ENCODE measurements at places on chromosomes 1 and 21.

GRCh38 chr1:28139025-28139712 lies 37.3 kb downstream of the PTAFR start:
- DNase-seq = no peak

- no peak for DNase-seq
Measured at GRCh38 chr1:28537457-28538199, 15.3 kb upstream of the TRNAU1AP start.

DNA sequence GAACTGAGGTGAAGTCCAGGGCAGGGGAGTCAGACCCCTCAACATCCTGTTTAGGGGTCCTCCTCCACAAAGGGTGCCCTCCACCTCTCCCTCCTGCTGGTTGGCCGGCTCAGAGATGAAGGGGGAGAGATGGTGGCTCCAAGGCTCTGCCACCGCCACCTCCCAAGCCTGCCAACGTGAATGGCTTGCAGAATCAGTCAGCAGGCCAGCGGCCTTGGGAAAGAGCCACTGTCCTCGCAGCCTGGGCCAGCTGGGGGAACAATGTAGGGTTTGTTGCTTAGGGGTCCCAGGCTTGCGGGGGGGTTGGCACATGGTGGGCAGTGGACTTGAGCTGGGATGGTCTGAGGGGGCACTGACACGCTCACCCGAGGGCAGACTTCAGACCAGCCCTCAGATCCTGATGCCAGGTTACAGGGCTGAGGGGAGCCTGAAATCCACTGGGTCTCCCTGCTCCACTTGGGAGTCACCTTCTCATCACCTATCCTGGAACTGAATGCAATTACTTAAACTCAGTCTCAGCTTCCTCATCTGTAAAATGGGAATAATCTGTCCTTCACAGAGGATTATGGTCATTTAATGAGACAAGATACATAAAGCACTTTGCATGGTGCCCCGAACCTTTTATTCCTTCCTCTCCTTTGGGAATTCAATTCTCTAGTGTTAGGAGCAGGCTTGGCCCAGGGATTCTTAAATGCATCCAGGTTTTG lies 8.3 kb downstream of the GPR37L1 start:
- DNase-seq = no peak

- no peak for DNase-seq
Measured at GRCh38 chr1:214124915-214125314, 137.1 kb downstream of the PROX1 start.

DNA sequence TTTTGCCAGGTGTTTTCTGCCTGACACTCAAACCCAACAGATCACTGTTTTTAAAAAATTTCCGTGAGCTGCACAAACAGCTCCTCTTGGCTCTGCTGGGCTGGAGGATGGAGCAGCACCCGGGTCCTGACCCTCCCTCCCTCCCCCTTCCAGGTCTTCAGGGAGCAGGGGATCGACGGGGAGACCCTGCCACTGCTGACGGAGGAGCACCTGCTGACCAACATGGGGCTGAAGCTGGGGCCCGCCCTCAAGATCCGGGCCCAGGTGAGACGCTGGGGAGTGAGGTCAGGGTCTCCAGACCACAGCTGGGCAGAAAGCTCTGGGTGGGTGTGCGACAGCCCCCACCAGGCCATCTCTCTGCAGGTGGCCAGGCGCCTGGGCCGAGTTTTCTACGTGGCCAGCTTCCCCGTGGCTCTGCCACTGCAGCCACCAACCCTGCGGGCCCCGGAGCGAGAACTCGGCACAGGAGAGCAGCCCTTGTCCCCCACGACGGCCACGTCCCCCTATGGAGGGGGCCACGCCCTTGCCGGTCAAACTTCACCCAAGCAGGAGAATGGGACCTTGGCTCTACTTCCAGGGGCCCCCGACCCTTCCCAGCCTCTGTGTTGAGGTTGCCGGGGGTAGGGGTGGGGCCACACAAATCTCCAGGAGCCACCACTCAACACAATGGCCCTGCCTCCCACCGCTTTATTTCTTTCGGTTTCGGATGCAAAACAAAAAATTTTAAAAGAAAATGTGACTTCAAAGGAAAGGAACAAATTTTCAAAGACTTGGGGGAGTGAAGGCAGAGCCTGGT lies 15.3 kb downstream of the NOC2L start:
- DNase-seq = no peak

GRCh38 chr1:245934409-245934808 lies 572.7 kb downstream of the SMYD3 start:
- no peak for DNase-seq

- DNase-seq = no peak
Measured at GRCh38 chr1:112141923-112142322, 152.5 kb upstream of the KCND3 start.

GRCh38 chr1:166903232-166903631 lies 27.2 kb upstream of the TADA1 start:
- no peak for DNase-seq

- DNase-seq = no peak
Measured at GRCh38 chr1:226875641-226876295, 5.4 kb downstream of the PSEN2 start.

- DNase-seq = no peak
Measured at GRCh38 chr21:45258466-45258865, 29.2 kb downstream of the POFUT2 start.

- DNase-seq = no peak
Measured at GRCh38 chr21:28916150-28916893, 76.4 kb downstream of the LTN1 start.

DNA sequence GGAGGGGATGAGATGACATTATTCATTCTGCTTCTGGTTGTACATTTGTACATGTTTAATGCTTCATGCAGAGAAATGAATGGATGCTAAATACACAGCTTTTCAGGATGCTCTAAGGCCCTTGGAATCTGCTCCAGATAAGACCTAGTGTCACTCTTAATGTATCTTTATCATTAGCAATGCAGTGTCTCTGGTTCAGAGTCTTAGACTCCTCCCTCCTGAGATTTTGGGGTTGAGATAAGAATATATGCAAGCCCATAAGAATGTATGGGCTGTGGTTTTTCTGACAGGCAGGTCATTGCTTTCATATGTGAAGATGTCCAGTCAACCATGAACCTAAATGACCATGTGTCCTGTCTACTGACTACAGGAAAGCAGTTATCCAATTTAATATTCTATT lies 415.5 kb downstream of the RPS6KC1 start:
- no peak for DNase-seq

DNA sequence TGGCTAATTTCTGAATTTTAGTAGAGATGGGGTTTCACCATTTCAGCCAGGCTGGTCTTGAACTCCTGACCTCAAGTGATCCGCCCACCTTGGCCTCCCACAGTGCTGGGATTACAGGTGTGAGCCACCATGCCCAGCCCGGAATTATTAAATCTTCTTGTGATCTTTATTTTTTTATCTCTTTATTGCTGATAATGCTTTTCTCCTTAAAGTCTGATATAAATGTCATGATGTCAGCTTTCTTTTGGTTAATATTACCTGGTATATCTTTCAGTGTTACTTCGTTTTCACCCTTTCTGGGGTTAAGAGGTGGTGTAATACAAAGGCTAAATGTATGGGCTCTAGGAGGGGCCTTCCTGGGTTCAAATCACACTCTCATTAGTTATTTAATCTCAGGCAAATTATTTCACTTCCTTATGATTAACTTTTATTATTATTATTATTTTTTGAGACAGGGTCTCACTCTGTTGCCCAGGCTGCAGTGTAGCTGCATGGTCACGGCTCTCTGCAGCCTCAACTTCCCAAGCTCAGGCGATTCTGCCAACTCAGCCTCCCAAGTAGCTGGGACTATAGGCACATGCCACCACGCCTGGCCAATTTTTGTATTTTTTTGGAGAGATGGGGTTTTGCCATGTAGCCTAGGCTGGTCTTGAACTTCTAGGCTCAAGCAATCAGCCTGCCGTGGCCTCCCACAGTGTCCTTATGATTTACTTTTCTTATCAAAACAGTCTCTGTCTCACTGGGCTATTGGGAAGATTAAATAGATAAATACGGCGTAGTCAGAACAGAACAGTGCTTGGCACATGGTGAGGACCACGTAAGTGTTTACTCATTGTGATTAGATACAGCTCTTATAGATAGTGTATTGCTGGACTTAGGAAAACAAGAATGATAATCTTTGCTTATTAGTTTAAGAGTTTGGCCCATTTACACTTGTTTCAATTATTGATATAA lies 216.5 kb downstream of the URB2 start:
- no peak for DNase-seq

DNA sequence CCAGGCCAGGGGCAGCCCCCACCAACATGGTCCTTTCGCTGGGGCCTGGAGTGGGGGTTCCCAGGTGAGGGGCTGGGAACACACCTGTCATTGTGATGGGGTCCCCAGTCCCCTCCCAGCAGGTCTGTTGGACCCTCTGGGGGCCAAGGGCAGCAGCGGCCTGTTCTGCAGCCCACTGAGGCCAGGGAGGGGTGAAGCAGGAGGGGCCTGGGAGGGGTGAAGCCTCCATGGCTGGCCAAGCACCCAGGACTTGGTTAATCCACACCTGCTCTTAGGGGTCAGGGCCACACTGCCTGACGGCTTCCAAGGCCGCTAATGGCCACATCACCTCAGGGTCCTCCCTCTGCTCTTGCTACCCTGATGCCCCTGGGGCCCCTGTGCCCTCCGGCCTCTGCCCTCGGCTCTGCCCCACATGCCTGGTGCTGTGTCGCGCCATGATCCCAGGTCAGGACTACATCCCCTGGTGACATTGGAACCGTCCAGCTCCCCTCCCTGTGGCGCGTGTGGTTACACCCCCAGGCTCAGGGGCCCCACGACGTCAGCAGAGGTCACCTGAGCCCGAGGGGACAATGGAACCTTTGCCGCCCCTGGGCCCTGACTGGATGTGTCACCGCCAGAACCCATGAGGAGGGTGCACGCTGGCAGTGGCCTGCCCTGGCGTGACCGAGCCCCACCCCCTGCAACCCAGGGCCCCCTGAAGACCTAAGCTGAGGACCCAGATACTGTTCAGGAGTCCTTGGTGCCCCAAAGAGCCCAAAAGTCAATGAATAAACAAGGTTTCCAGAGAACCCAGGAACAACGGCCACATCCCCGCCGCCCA lies 7.0 kb downstream of the TNFRSF18 start:
- DNase-seq = no peak

DNA sequence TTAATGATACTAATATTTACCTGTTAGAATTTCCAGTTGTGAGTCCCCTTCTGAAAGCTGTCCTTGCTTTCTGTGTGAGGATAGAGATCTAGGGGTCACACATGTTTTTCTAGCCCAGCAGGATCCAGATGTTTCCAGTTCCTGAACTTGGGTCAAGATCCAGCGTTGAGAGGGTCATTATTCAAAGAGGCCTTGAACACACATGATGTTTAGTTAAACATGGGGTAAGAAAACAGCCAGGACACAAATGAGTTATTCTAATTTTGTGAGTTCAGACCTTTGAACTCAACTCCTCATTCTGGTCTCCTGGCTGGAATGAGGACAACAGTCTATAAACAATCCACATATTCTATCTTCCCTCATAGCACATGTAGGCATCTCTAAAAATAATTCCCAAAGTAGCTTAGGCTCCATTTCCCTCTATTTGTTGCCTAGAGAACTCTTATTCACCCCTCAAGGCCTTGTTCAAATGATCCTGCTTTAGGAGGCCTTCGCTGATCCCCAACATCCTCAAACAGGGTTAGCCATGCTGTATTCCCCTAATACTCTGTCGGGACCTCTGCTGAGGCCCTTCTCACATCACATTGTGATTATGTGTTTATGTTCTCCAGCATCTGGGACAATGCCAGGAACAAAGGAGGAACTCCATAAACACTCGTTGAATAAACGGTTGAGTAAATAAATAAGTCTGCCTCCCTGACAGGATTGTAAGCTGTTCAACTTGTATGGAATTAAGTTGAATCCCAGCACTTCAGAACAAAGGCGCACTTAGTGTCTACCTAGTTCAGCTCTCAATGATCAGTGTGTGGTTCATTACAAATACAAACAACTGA lies 15.0 kb upstream of the KCNN3 start:
- DNase-seq = no peak

DNA sequence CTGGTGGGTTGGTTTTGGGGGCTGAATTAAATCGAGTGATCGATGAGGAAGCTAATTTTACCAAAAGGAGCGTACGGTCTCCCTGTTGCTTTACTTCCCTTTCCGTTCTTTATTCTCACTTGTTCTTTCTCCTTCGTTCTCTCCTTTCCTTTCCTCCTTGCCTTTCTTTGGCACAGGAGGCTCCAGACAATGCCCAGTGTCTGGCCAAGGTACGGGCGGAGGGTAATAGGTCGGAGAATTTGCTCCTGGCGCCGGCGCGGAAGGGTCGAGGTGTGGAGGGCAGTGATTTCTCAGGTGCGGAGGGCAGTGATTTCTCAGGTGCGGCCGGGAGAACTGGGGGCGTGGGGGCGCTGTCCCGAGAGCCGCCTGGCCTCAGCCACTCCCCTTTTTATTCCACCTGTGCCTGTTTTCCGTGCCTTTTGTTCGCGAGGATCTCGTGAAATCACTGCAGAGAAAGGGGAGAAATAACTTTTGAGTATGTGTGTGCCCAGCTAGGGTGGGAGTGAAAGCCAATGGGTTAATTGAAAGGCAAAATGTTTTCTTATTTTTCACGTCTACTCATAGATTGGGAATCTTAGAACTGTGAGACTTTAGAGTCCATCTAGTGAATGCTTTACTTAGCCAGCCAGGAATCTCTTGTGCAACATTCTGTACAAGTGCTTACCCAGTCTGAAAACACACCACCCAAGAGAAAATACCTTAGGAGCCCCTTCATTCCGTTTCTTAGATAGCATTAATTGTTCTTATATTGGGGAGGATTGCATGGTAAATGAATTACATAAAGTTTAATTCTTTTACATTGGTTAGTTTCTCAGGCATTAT lies 1.3 kb downstream of the FNBP1L start:
- no peak for DNase-seq

DNA sequence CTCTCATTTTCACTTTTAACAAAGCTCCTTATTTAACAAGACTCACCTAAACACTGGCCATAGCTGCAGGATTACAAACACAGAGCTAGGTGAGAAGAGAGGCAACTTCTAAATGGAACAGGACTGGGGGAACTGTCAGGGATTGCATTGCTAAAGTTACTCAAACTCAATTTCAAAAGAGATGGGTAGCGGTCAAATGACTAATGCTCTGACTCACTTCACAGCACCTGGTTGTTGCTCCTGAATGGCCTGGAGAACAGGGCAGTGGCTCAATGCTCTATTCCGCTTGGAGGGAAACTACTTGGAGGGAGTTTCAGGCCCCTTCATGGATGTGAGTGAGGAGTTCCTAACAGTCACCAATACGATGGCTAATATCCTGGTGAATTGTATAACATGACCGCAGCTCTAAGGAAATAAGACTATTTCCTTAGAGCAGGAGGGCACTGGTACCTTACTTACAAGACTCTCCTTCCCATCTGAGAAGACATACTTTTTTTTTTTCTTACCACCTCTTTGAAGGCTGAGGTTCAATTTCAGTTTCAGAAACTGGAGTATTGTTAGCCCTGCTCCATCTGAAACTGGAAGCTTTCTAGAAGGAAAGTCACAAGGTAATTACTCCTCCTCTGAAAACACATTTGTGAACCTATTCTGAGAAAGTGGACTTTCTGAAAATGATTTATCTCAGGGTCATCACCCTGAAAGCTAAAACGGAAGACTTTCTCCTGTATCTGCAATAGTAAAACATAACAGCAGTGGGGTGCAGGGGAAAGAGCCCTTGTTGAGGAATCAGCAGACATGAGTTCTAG lies 9.5 kb downstream of the DPT start:
- no peak for DNase-seq

GRCh38 chr1:192892934-192893333 lies 84.1 kb downstream of the RGS2 start:
- DNase-seq = no peak
